ENCODE measurements at places on chromosomes 3 and 15.

- H3K27me3 ChIP-seq, result no peaks in the 10 kb centered on the region
- H3K4me1 ChIP-seq, result peaks cover 10% of the 10 kb centered on the region
- no peak overlapping the region for H3K4me3 ChIP-seq
- H3K36me3 ChIP-seq, result peaks cover 25% of the 10 kb centered on the region
- H3K27ac ChIP-seq, result no peak overlapping the region
Measured at GRCh38 chr3:14460342-14461005, 58.1 kb downstream of the SLC6A6 start.

GRCh38 chr3:186180891-186181481 lies 72.1 kb upstream of the ETV5 start:
- no peaks in the 10 kb centered on the region for H3K27me3 ChIP-seq
- no peak overlapping the region for H3K27ac ChIP-seq
- H3K4me1 ChIP-seq, result no peaks in the 10 kb centered on the region
- no peak for DNase-seq

- no peak overlapping the region for H3K4me3 ChIP-seq
- H3K27ac ChIP-seq, result no peak overlapping the region
- no peaks in the 10 kb centered on the region for H3K36me3 ChIP-seq
- H3K27me3 ChIP-seq, result no peaks in the 10 kb centered on the region
- no peaks in the 10 kb centered on the region for H3K4me1 ChIP-seq
Measured at GRCh38 chr15:30962079-30962478, 29.3 kb downstream of the MTMR10 start.

DNA sequence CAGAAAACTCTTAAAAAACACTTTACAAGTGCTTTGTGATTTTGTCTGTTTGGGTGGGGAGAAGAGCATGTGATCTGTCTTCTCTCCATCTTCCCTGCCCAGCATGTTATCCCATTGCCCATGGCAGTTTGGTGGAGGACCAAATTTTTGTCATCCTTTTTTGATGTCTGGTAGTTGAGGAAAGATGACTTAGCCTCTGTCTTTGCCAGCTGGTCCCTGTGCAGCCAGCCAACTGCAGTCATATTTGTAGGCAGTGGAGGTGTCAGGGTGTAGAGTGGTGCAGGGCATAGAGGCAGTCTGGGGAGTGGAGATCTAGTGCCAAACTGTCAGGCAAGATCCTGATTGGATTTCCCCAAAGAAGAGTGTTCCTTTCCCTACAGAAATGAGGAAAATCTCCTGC lies 40.7 kb downstream of the GASK1A start:
- H3K4me3 ChIP-seq, result no peak overlapping the region
- no peak overlapping the region for H3K27ac ChIP-seq
- no peaks in the 10 kb centered on the region for H3K4me1 ChIP-seq
- no peaks in the 10 kb centered on the region for H3K27me3 ChIP-seq
- DNase-seq, result no peak
- no peaks in the 10 kb centered on the region for H3K36me3 ChIP-seq

DNA sequence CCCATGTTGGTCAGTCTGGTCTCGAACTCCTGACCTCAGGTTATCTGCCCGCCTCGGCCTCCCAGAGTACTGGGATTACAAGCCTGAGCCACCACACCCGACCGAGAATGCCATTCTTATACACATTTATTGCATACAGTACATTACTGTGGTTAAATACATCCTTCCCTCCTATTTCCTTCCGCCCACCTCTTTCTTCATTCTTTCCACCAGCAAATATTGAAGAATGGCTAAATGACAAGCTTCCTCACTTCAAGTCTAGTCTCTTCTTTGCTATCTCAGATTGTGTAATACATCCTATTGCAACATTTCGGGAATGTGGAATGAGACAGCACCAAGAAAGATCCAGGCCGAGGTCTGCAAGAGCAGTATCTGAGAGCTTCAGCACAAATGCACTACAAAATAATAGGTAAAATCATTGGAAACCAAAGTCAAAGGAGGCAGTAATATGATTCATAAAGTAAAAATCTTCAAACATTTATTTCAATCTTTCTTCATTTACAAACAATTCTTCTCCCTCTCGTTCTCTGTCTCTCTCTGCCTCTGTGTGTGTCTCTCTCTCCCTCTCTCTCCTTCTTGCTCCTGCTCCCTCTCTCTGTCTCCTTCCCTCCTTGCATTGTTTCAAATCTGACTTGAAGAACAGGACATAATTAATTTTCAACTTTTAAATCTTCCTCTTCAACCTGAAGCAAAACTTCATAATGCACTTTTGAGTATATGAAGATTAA lies 94.7 kb upstream of the TGFBR2 start:
- no peaks in the 10 kb centered on the region for H3K4me1 ChIP-seq
- no peaks in the 10 kb centered on the region for H3K36me3 ChIP-seq
- no peak overlapping the region for H3K27ac ChIP-seq
- no peaks in the 10 kb centered on the region for H3K27me3 ChIP-seq
- no peak for DNase-seq

GRCh38 chr3:146750196-146750595 lies 145.1 kb upstream of the PLSCR5 start:
- no peaks in the 10 kb centered on the region for H3K36me3 ChIP-seq
- no peak for DNase-seq
- H3K27ac ChIP-seq, result no peak overlapping the region
- H3K27me3 ChIP-seq, result no peaks in the 10 kb centered on the region
- H3K4me3 ChIP-seq, result no peak overlapping the region
- H3K4me1 ChIP-seq, result no peaks in the 10 kb centered on the region

DNA sequence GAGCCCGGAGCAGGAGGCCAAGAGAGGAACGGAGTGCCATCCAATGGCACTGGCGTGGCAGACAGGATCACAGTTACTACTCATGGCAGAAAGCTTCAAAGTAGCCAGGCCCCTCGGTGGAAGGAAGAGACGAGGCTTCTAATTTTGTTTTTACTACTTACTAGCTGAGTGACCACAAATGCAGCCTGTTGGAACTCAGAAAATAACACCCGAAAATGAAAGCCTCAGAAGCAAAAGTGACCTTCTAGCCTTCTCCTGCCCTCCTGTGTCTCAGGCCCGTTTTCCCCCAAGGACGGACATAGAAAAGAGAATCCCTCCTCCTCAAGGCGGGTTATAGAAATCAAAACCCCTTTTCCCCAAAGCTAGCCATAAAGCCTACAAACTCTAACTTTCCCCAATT lies 9.9 kb upstream of the STRA6 start:
- DNase-seq, result no peak
- H3K27ac ChIP-seq, result no peak overlapping the region
- peaks cover 73% of the 10 kb centered on the region for H3K4me1 ChIP-seq
- no peak overlapping the region for H3K4me3 ChIP-seq
- no peaks in the 10 kb centered on the region for H3K36me3 ChIP-seq
